Fibroblast of skin of left biceps (primary cell): ENCODE measurements at places on chromosomes 7 and 10.

- no peak for DNase-seq
Measured at GRCh38 chr10:71404503-71405295, 8.0 kb downstream of the CDH23 start.

DNA sequence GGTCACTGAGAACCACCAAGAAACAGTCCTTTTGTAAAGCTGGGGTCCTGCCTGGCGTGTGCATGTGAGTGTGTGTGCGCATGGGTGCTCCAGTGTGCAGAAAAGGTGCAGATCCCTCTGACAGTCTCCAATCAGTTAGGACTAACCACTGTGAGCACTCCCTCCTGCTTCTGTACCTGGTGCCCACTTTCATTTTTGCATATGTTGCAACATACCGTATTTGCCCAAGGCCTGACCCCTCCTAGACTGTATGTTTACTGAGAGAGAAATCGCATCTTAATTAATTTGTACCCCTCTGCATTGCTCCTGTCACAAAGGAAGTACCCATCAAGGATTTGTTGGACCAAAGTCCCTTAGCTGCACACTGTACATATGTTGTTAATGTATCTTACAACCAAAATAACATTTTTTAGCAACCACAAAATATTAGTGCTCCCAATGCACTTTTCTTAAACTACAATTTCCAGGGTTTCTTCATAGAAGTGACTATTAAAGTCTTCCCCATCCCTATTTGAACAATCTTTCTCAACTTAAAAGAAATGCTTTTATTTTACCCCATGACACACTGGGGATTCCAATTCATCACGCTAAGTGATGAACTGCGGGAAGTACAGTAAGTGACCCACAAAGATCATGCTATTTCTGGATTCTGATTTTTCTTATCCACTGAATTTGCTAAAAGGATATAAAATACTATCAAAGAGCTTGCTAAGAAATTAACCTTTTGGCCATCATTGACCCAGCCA lies 16.6 kb downstream of the PAXIP1 start:
- DNase-seq: no peak

DNA sequence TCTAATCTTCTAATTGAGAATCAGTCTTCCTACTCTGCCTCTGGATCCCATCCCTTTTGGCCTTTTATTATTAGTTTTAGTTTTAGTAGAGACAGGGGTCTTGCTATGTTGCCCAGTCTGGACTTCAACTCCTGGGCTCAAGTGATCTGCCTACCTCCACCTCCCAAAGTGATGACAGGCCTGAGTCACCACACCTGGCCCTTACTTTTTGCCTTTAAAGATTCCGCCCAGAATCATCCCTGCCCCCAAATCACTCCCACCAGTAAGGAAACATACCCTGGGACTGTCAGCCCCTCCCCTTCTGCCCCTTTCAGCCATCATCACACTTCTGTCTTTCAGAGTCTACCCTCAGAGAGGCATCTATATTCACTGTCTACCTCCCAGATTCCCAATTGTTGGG lies 18.7 kb downstream of the KPNA7 start:
- no peak for DNase-seq

DNA sequence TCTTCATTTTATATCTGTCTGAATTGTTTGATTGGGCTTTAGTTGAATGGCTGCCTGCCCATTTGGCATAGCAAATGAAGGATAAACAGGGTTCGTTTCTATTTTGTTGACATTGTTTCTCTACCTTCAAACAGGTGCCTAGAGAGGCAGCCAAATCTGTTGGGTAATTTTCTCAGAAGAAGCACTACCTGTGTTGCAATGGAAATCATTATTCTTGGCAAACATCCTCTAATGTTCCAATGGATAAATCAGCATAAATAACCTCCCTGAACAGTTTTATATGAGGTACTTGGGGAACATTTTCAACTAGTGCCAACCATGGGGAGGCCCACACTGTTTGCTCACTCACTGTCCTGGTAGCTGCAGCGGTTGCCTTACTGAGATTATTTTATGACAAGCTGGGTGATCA lies 64.4 kb upstream of the PLPP4 start:
- no peak for DNase-seq

- no peak for DNase-seq
Measured at GRCh38 chr7:36129048-36129534, 24.0 kb upstream of the EEPD1 start.

GRCh38 chr10:37734971-37735370 lies 122.4 kb downstream of the ZNF248 start:
- no peak for DNase-seq

- no peak for DNase-seq
Measured at GRCh38 chr7:145700488-145700887, 416.1 kb upstream of the CNTNAP2 start.

DNA sequence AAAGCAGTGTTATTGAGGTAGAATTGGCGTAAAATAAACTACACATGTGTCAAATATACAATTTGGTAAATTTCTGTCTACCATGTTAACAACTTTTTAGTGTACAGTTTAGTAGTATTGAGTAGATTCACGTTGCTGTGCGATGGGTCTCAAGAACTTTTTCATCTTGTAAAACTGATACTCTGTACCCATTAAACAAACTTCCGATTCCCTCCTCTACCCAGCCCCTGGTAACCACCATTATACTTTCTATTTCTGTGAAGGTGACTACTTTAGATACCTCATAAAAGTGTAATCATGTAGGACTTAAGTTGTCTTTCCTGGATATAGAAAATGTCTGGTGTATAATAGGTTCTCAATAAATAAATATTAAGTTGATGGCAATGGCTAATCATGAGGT lies 408.5 kb upstream of the POT1 start:
- no peak for DNase-seq

- DNase-seq: no peak
Measured at GRCh38 chr10:127937915-127938463, 31.1 kb downstream of the PTPRE start.

- no peak for DNase-seq
Measured at GRCh38 chr7:22332461-22332870, 24.5 kb downstream of the RAPGEF5 start.

- DNase-seq: peak; percentile 78
Measured at GRCh38 chr10:43854007-43854406, 205.3 kb upstream of the ZNF32 start.

DNA sequence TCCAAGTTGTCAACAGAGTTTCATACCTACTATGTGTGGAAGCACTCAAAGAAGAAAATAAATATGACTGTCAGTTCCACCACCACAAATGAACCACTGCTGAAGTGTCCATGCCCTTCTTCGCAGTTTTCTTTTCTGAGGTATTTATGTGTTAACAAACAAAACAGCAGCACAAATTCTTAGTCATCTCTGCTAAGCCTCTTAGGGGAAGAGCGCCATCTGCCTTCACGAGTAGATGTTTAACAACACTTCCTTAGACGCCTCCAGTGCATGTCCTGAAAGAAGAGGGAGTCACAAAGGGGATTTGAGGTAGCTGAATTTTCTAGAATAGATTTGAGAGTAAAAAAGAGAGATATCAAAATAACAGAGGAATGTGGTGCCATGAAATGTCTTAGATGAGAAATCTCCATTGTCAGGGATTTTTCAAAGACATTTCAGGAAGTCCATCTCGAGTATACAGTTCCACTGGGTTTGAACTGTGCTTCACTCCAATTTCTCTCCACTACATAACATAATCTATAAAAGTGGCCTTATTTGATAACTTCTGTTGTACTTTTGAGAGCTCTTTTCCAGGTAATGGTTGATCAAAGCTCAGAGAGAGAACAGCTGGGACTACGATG lies 775.3 kb upstream of the POM121L12 start:
- no peak for DNase-seq

GRCh38 chr10:103822107-103822716 lies 33.2 kb downstream of the SH3PXD2A start:
- no peak for DNase-seq

DNA sequence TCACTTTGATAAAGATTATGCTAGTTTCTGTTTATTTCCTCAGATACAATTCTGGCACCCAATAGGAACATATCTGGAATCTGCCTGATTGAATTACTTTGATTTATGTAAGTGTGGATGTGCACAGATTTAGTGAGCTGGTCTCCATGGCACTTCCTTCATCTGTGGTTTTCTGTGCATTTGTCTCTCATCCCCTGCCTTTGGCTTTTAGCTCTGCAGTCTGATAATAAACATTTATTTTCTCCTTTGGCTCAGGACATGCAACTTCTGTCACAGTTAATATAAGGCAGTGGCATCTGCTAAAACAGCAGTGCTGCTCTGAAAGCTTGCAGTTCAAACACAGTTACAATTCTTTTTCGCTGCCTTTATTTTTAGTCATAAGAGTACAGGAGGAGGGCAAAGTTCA lies 273.7 kb upstream of the CHRM2 start:
- no peak for DNase-seq

GRCh38 chr7:44172803-44173424 lies 16.3 kb downstream of the GCK start:
- no peak for DNase-seq

GRCh38 chr10:118764195-118764594 lies 9.4 kb upstream of the CACUL1 start:
- DNase-seq: no peak

DNA sequence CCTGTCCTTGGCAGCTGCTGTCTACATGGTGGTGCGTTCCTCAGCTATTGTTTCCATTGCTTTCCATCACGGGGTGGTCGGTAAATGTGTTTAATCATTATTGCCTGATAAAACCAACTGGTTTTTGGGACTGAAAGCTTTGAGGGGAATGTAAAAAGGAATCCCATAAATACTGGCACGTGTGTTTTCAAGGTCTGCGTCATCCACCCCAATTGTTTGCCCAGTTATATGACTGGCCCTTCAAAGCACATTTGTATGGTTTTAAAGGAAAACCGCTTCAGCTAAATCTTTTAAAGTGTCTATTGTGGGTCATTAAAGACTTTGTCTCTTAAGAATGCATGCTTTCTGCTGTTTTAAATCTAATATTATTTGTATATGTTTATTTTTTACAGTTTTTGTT lies 65.0 kb downstream of the TRRAP start:
- DNase-seq: no peak

GRCh38 chr7:1422512-1423263 lies 36.6 kb downstream of the MICALL2 start:
- DNase-seq: no peak
